ENCODE measurements at places on chromosomes 1 and 21.

GRCh38 chr1:79711001-79711431 is 704.5 kb upstream of the ADGRL4 start:
- no peak for DNase-seq

- DNase-seq, result no peak
These were observed 411.1 kb downstream of the PRDM2 start for GRCh38 chr1:14111121-14111520.

DNA sequence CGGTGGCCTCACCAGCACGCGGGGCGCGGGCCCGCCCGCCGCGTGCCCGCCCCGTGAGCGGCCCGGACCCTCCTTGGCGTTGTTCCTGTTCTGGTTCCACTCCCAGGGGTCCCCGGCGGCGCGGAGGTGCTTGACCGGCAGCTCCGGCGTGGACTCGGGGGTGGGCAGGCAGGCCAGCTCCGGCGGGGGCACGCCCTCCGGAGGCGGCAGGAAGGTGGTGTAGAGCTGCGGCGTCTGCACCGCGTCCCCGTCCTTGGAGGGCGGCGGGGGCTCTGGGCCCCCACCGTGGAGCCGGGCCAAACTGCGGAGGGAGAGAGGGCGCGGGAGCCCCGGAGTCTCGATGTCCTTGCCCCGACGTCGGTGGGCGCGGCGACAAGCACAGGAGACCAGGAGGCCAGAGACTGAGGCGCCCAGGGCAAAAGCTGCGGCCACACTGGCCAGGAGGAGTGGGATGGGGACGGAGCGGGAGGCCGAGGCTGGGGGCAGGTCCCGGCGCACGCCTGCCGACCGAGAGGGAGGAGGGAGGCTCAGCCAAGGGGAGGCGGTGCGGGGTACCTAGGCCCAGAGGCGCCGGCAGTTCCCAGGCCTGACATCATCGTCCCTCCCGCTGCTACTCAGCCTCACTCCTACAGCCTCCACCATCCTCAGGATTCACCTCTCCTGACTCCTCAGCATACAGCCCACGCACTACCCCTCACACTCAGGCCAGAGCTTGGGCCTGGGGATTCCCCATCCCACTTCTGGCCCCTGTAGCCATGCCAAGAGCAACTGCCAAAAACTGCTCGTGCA is 13.2 kb downstream of the SEMA6C start:
- DNase-seq, result no peak

DNA sequence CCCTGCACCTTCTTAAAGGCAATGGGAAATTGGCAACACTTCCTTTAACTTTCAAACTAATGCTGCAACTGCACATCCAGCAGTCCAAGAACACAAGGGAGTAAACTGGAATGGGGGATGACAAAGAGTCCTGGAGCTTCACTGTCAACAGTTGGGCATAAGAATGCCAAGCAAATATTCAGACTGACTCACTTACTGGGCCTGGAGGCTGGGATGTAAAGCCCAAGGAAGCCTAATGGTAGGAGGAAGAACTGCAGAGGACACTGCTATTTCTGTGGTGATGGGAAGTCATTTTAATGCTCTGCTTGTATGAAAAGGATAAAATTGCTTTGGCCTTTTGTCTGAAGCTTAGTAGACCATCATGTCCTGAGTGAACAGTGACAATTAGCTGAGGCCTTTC is 15.7 kb upstream of the DMRTA2 start:
- DNase-seq, result no peak

GRCh38 chr1:6261615-6261995 is 707 bp upstream of the GPR153 start:
- no peak for DNase-seq

DNA sequence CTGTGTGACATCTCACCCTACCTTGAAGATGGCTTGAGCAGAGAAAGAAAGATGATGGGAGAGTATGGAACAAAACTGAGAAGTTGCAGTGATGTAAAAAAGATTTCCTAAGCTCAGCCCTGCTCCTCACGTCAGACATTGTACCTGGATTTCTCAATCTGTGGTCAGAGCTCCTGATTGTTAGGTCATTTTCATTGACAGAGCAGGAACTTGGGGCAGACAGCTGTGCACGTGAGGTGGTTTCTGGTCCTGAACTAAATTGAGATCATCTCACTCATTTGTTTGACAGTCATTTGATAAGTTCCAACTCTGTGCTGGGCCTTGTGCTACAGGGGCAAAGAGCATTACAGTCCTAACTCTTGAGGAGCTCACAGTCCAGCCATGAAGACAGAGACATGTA is 10.2 kb downstream of the TRAF3IP3 start:
- DNase-seq, result no peak

DNA sequence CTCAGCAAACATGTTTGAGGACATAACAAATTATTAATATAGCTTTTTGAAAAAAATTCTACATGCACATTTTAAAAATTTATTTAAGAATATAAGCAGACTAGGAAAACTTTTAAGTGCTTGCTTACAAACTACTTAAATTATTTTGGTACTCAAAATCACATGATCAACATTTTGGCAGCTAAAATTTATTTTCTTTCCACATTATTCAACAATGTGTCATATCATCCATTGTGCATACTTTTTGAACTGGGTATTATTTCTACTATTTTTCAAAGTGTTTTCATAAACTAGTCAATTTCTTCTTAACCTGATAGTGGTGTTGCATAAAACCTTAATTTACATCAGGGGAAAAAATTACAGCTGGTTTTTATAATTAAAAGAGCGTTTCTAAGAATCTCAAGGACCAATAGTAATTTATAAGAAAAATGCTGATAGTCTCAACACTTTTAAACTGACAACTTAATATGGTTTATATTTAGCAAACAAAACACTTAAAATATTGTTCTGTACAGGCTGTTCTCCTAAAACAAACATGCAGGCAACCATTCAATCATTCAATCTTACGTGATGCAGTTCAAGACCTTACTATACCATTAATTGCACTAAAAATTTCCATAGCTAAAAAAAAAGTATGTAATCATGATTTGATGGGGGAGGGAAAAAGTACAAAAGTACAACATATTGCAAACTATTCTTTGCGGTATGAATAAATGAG is 105.0 kb downstream of the GPATCH2 start:
- DNase-seq, result no peak

DNA sequence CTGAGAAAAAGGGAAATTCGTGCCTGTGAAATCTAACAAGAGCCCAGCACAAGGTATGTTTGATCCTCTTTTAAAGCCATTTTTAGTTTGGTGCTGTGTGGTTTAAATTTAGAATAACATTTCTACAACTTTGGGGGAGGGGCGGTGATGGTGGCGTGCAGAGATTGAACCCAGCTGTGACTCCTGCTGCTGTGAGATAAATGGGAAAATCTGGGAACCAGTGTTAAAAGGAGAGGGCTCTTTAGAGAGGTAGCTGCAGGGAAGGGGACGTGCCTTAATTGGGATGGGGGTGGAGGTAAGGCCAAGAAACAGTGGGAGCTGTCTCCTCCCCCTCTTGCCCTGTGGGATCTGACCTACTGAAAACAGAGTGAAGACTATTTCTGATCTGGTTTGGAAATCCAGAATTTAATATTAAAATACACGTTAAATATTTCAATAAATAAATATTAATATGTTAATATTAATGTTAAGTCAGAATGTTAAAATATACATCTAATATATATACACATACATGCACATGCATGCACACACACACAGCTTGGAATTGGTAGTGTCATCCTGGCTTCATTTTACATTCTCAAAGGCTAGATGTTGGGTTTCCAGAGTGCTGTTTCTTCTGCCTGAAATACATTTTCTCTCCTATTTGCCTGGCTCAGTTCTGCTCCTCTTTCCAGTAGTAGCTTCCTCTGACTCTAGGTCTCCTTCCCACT is 30.1 kb upstream of the DNAJC6 start:
- DNase-seq, result no peak

DNA sequence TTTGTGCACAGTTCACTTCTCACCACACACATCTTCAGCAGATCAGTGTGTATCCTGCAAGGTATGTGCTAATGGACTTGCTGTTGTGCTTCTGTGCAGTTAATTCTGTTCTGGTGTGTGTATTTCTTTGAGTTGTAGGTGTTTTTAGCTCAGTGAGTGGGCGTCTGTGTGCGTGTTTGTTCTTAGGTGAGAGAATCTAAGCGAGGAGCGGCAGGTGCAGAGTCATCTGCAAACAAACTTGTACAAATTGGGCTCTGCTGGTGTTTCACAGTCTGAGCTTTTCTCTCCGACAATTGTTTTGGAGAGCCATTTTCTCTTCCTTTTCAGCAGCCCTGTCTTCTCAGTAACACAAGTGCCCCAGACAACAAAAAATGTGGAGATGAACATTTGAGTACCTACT is 43.6 kb downstream of the ACP6 start:
- DNase-seq, result no peak

DNA sequence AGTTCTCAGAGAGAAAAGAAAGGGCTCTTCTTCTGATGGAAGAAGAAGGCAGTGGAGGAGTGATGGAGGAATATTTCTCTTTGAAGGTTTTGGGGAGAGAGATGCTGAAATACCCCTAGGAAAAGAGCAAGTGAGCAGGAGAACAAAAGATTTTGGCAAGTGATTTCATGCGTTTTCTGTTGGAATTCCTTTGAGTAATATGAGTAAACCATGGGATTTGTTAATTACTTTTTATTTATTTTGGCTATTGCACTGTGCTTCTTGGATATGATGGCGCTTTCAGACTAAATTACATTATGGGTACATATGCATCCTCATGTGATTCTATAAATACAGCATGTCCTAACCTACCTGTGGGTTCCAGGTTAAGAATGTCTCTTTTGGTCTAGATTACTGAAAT is 210.1 kb upstream of the PTGFR start:
- no peak for DNase-seq

- no peak for DNase-seq
These were observed 34.8 kb upstream of the GREM2 start for GRCh38 chr1:240646571-240647240.

DNA sequence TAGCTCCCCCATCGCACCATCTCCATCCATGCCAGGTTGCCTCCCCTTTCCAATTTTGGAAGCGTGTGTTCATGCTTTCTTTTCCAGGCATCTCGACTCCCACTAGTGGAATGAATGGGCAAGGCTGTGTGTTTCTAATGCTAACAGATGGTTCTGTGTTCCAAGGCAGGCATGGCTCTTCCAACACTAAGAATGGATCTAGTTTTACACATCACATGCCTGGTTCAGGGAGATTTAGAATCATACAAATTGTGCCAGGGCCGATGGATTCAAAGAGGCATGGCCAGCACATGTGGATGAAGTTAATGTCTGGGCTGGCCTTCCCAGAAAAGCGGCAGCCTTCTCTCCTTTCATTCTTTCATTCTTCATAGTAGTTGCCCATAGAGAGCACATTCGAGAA is 438.7 kb downstream of the PRDM2 start:
- no peak for DNase-seq

DNA sequence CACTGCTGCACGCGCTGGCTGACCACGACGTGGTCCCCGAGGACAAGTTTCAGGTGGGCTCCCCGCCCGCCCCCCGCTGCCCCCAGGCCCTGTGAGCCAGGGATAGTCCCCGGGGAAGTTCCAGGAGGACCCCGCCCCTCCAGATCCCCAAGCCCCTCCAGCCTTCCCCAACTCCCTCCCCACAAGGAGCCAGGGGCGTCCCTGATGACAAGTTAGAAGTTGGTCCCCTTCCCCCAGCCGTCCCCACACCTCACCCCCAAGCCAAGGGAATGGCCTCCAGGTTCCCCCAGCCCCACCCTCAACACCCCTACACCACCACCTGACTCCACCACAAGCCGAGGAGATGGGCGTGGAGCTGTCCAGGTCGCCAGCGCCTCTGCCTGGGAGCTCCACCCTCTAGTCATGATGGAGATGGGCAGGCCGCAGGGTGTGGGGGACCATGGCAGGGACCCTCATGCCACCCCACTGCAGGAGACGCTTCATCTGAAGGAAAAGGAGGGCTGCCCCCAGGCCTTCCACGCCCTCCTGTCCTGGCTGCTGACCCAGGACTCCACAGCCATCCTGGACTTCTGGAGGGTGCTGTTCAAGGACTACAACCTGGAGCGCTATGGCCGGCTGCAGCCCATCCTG is 525 bp downstream of the AIRE start:
- no peak for DNase-seq

- DNase-seq, result no peak
These were observed 59.0 kb downstream of the UBE2T start for GRCh38 chr1:202282596-202283283.

- no peak for DNase-seq
These were observed 525.0 kb downstream of the PTPRU start for GRCh38 chr1:29761159-29761928.

GRCh38 chr1:60541831-60542532 is 468.4 kb upstream of the C1orf87 start:
- no peak for DNase-seq

DNA sequence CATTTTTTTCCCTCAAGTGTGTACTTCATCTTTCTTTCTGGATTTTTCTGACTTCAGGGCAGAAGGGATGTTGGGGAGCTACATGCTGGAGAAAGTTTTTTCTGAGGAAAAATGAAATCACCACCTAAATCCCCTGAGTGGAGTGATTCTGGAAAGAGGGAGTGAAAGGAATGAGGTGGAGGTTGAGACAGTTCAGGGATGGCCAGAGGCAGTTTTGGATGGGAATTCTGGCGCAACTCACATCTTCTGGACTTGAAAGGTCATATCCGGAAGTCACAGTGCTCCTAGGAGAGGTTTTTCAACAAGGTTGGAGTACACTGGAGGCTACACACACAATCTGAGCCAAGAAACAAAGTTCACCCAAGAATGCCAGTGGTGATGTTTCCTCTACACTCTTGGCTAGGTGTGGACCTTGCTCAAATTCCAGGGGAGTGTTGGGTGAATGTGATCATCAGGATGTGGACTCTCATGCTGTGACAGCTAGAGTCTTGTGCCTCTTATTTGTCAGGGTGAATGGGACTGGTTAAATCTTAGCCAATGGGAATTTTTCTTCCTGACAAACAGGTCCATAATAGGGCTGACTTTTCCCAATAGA is 161.5 kb downstream of the HLX start:
- no peak for DNase-seq

DNA sequence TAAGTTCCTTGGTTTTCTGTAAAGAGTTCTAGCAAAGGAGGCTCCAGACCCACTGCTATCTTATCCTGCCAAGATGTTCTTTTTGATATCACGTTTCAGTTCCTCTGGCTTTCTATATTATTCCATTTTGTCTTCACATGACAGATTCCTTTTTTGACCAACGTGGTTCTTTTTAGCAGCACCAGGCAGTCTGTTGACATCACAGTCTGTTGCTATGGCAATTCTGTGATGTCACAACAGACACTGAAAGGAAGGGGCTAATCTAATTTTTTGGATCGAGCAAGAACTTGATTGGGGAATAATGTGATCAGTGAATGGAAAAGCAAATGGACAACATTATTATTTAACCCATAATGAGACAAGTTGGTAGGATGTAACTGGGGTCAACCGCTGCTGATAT is 64.5 kb upstream of the GOLT1A start:
- DNase-seq, result no peak

DNA sequence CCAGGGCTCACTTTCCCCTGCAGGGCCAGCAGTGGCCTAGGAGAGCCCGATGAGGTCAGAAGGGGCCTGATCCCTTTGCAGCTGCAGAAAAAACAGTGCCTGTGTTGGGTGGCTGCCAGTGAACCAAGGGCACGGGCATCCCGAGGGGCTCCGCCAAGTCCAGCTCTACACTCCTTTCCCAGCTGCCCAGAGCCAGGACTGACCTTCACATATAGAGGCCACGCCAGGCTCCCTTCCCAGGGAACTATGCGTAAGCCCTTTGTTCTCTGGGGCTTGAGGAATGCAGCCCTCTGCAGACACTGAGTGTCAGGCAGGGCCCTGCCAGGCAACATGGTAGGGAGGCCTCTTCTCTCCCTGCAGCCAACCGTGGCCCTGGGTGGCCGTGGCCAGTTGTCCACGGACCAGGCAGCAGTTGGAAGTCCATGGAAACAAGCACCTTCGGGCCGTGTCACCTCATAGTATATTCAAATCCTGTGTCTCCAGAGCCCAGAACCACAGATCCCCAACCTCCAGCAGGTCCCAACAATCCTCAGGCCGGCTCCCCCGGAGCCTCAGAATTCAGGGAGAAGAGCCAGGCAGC is 194.0 kb downstream of the NPHP4 start:
- DNase-seq, result no peak
